ENCODE measurements at places on chromosomes 1 and 21.

DNA sequence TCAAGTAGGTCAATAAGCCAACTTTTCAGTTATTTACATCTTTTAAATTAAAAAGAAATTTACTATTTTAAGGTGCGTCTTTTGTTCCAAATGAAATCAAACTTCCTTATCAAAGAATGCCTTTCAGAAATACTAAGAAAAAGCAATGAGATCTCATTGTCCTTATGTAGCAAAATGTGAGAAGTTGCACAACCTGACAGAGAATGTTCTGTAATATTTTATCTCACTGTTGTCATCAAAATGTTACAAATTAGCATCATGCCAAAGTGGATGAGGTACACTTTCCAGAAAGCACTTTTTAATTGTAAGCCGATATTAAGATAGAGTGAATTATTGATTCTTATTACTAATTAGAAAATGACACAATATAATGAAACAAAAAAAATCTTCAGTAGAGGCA lies 50.4 kb downstream of the KCNT2 start:
- no peak for DNase-seq

GRCh38 chr1:20275319-20275925 lies 15.3 kb upstream of the VWA5B1 start:
- DNase-seq = no peak

DNA sequence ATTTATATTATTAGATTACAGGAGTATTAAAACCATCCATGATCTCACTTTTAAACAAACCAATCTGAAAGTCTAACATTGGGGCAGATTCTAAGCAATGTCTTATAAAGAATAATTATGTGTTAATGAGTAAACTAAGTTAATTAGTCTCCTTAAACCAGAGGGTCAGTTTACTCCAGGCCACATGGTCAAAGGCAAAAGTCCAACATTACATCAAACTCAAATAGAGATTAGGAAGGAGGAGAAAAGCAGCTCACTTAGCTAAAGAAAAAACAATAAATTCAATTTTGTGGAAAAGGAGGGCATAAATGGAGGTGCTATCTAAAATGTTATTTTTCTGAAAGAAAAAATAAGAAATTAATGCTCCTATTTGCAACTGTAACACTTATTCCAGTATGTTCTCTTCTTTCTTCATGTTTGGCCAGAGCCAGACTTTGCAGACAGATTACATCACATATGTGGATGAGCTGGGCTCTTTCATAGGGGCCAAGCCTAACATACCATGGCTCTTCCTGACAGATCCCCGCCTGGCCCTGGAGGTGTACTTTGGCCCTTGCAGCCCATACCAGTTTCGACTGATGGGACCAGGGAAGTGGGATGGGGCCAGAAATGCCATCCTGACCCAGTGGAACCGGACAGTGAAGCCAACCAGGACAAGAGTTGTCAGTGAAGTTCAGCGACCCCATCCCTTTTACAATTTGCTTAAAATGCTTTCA lies 24.3 kb upstream of the FMO2 start:
- DNase-seq = no peak

- no peak for DNase-seq
Observed at GRCh38 chr1:56578138-56578962, 1.0 kb downstream of the PLPP3 start.

- DNase-seq = no peak
Observed at GRCh38 chr21:31201548-31201947, 142.5 kb downstream of the TIAM1 start.

- no peak for DNase-seq
Observed at GRCh38 chr1:25724201-25724600, 75.8 kb upstream of the SELENON start.

DNA sequence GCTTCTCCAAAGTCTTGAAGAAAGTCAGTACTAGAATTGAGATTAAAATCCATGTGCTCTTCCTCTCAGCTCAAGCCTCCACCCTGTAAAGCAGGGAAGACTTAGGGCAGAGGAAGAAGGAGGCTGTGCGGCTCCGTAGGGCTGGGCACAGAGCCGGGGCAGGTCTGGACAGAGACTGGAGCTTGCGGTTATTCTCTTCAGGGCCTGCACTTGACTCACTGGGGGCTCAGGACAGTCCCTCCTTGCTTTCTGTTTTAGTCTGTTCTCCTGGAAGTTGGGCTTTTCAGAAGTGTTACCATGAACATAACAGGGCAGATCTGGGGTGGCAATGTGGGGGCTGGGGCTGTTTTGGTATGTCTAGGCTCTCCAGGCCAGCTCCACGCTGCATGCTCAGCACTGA lies 21.6 kb upstream of the TRABD2B start:
- no peak for DNase-seq

GRCh38 chr1:112393631-112393974 lies 2.4 kb upstream of the CTTNBP2NL start:
- DNase-seq = no peak

DNA sequence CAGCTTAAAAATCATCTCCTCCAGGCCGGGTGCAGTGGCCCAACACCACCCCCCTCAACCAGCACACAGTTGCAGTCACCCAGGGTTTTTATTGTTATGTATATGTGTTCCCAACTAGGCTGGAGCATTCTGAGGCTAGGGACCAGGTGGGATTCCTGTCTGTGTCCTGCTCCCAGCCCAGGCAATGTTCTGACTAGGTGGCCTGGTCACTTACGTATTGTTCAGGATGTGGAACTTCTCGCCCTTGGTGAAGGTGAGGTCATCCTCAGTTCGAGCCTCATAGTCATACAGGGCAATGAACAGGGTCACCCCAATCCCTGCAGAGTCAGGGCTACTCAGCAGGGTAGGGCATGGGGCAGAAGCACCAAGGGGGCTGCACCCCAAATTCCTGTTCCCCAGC lies 12.2 kb downstream of the FGR start:
- no peak for DNase-seq

DNA sequence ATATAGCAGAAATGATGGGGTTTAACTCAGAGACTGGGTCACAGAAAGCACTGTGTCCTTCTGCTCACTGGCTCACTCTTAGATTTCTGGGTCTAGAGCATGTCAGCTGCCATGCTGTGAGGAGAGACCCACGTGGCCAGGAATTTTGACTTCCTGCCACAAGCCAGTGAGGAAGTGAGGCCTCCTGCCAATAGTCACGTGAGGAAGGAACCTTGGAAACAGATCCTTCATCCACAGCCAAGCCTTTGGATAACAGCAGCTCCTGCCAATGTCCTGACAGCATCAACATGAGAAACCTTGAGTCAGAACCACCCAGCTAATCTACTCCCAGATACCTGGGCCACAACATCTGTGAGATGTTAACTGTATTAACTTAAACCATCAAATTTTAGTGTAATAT lies 114.5 kb upstream of the PLPPR5 start:
- DNase-seq = no peak

GRCh38 chr1:117136749-117137148 lies 15.2 kb upstream of the TRIM45 start:
- DNase-seq = no peak

- no peak for DNase-seq
Observed at GRCh38 chr1:67171574-67171955, 5.3 kb downstream of the IL23R start.

- no peak for DNase-seq
Observed at GRCh38 chr1:56644064-56644918, 823 bp upstream of the PRKAA2 start.

- no peak for DNase-seq
Observed at GRCh38 chr21:41426676-41427404, 801 bp downstream of the MX1 start.

GRCh38 chr1:172147541-172147940 lies 272.9 kb upstream of the C1orf105 start:
- DNase-seq = no peak

DNA sequence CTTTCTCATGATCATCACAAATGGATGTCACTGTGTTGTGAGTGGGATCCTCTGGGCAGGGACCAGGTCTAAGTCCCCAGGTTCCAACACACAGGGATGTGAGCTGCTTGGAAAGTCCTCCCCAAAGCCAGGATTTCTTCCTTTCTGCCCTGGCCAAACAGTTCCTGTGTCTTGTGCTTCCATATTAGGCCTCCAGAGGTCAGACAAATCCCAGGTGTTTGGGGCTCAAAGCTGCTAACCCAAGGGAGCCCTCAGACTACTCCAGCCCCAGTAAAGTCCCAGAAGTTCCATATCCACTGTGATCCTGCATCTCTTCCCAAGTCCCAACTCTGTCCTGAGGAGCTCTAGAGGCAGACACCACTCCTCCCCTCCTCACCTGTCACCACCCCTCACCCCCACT lies 27.7 kb upstream of the MAGOH start:
- no peak for DNase-seq

- no peak for DNase-seq
Observed at GRCh38 chr1:147534386-147534785, 6.9 kb upstream of the BCL9 start.

- DNase-seq = no peak
Observed at GRCh38 chr1:81542196-81542595, 258.5 kb upstream of the ADGRL2 start.

DNA sequence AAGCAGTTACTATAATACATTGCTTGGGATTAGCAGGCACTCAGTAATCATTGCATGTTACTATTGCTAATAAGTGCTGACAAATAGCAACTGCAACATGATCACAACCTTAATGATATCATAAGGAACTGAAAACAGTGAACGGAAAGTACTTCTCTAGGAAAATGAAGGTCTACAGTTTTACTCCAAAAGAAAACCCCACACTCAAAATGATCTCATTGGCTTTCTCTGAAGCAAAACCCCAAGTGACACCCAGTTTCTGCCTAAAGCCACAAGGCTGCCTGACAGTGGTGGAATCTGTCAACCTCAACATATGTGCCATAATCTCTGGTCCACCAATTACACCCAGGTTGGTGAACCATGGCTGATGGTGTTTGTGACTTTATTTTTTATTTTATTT lies 137.6 kb downstream of the PTGER3 start:
- no peak for DNase-seq

DNA sequence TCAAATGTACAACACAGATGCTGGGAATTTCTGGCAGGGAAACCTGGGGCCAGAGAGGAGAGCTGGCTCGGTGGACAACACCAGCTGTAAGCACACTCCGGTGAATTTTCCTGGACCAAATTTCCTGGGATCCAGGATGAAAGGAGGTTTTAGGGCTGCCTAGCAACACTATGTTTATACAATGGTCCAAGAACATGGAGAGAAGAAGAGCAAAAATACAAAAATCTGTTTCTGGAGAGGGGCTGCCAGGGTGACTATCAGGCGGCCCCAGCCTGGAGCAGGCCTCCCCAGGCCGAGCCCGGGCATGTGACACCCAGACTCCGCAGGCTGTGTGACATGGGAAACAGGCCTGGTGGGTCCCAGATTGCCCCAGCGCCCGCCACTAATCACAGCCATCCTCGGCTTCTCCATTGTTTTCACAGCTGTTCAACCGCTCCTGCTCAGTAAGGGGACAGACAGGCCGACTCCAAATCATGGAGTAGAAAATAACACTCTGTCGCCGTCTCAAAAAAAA lies 336.0 kb upstream of the NFIA start:
- DNase-seq = no peak

All from stimulated activated CD4-positive, alpha-beta T cell treated with anti-CD3 and anti-CD28 coated beads, Interleukin-12 subunit alpha, Interleukin-12 subunit beta, amount 100 ng/mL, for 24 hours (primary cell).